ENCODE measurements at places on chromosomes 6 and 20. TPM values are rescaled to one million over a fixed set of nuclear protein-coding genes. Genes with fewer than 3 reads are reported as not detected.
A peak's percentile ranks its signal among the peaks of the same experiment; 100 is the strongest.

DNA sequence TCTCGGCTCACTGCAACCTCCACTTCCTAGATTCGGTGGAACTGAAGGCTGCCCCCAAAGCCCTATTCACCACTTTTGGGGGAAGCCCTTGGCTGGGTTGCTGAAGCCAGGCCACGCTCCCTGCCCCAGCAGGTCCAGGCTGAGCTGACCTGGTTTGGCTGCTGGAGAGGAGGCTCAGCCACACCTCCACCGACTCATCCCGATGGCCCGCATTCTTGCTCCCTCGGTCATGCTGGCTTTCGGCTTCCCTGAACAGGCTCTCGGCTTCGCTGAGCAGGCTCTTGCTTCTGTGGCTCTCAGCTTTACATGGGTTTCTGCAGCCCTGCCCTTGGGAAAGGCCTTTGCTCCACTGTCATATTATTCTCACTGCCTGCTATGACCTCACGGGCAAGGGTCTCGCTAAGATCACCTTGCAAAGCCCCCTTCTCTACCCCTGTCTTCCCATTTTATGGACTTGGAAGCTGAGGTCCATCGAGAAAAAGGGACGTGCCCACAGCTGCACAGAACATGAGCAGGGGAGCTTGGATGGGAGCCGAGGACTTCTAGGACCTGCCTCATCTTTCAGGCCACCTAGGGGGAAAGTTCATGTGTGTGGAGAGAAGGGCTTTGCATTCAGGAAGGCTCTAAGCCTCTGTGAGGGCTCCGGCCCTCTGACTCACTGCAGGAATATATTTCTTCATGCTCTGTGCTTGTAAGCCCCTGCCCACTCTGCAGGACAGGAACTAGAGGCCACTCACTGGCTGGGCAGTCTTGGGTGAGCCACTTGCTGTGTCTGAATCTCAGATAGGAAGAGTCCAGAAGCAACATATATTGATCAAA, 15.6 kb downstream of the ARHGAP40 start:
- DNase-seq: no peak

DNA sequence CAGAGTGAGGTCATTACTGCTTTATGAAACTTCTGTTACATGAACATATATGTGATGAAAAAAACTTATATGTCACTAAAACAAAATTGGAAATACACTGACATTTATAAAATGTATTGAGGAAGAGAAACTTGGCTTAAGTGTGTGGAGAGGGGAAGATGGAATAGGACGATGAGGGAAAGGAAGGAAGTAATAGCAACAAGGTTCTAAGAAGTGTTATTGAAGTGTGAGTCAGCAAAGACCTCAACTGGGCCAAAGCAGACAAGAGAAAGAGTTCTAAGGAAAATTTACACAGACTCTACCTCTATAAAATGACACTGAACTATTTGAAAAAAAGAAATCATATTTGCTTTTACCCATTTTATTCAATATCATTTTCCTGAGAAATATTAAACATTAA, 38.3 kb downstream of the SNX3 start:
- peak; percentile 39 for DNase-seq

GRCh38 chr20:49276961-49277785, 684 bp downstream of the ZNFX1 start:
- no peak for DNase-seq

DNA sequence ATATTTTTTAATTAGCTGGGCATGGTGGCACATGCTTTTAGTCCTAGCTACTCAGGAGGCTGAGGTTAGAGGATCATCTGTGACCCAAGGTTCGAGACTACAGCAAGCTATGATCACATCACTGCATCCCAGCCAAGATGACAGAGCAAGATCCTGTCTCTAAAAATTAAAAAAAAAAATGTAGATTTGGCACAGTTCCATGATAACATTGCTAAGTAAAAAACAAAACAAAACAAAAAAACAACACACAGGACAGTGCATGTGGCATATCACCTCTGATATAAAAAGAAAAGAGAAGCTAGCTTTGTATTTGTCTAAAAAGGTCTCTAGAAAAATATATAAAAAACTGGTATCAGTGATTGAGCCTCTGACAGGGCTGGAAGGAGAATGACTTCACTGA, 24.6 kb downstream of the RNF24 start:
- no peak for DNase-seq

Gene KCNK16
- not detected for total RNA-seq

Gene GSTA5
- not detected for total RNA-seq

GRCh38 chr6:150038202-150039062, 13.1 kb upstream of the RAET1L start:
- no peak for DNase-seq

- no peak for DNase-seq
These were observed 15.7 kb upstream of the CGA start for GRCh38 chr6:87110636-87111035.

Gene ADGB
- not detected for total RNA-seq

- no peak for DNase-seq
These were observed 42.3 kb downstream of the STK38 start for GRCh38 chr6:36504982-36505381.

GRCh38 chr6:37127961-37128862, 41.7 kb upstream of the PIM1 start:
- peak; percentile 77 for DNase-seq

DNA sequence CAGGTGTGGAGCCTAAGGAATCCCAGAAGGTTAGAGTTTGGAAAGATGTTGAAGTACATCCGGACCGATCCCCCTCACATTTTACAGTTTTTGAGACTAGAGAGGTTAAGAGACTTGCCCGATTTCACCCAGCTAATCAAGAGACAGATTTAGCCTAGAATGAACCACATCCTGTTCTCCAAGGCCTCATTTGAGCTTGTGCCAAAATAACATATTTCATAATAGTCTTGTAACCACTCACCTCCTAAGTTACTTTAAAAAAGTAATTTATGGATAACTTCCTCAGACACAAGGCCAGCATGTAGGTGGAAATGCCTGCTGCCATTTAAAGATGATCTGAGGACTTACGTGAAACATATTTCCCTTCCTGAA, 39.8 kb upstream of the ARHGAP18 start:
- peak; percentile 83 for DNase-seq

DNA sequence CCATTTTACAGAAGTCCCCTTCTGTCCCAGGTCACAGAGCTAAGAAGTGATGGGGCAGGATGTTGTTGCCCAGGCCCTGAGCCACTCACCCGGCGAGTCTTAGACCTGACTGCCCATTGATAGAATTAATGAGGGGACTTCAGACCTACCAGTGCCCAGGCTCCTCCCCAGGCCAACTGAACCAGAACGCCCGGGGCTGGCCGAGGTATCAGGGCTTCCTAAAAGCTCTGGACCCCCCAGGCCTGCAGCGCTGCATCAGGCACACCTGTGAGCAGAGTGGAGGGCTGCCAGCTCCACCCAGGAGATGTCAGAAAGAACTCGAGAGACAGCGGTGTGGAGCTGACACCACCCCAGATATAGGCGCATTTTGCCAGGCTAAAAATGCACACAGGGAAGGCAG, 3.5 kb downstream of the GPR31 start:
- DNase-seq: no peak

Gene SLC17A3
- total RNA-seq: not detected

Gene RBM24
- 2.5 TPM for total RNA-seq

GRCh38 chr6:55239099-55239498, 64.8 kb downstream of the HCRTR2 start:
- DNase-seq: peak; percentile 62

DNA sequence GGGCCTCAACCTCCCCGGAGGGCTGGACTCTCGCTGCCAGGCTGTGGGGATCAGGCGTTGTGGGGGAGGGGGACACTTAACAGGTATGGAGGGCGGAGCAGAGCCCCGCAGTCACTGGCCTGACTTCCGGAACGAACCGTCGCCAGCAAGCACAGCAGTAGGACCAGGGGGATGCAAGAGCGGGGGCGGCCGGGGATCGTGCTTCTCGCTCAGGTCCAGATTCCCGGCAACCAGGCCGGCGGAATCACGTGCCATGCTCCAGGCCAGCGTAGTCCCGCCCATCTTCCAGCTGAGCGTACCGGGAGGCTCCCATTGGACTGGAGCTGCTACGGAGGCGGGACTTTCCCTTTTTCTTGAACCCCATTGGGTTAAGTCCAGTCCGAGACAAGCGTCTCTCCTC, 10.0 kb upstream of the POU5F1 start:
- DNase-seq: peak; percentile 82

DNA sequence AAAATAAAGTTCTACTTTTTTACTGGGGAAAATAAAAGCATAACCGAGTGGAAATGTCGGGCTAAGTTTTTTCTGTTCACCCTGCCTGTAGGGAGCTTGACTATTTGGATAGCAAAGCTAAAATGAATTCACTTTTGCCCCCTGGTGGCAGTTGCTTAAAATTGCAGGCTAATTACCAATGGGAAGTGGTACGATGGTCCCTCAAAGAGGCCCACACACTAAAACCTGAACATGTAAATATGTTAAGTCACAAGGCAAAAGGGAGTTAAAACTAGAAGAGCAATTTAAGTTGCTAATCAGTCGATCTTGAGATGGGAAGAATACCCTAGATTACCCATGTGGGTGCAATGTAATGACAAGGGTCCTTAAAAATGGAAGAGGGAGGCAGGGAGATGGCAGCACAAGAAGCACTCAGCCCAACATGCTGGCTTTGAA, 916 bp upstream of the SUN5 start:
- peak; percentile 12 for DNase-seq

Gene MMP24
- total RNA-seq: 0.17 TPM

Gene TDRD6
- total RNA-seq: 0.33 TPM

Gene HCK
- not detected for total RNA-seq

Gene KCNB1
- total RNA-seq: under 0.01 TPM

DNA sequence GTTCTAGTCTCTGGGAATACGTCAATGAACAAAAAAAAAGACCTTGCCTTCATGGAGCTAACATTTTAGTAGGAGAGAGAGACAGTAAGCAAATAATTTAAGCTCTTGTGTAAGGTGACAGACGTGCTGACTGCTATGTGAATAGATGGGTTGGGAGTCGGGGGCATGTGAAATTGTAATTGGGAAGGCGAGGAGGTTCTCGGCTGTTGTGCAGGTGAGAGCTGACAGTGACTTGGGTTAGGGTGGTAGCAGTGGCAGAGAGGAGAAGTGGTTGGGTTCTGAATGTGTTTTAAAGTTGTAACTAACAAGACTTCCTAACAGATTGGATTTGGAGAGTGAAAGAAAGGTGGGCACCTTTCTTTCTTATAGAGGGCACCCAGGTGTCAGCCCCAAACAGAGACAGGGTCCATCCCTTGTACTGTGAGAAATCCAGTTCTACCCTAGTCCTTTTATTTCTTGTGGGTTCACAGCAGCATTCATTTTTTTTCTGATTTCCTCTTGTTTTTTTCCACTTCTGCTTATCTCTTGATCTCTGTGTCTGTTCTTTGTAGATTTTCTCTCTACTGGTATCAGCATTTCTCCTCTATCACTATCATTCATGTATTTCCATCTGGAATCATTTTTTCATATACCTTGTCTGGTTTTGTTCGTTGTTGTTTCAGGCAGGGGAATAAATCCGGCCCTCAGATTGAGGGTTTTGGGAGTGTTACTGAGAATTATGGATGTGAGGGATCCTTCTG, 15.4 kb upstream of the MYLK2 start:
- no peak for DNase-seq

Gene TRIM31
- not detected for total RNA-seq

DNA sequence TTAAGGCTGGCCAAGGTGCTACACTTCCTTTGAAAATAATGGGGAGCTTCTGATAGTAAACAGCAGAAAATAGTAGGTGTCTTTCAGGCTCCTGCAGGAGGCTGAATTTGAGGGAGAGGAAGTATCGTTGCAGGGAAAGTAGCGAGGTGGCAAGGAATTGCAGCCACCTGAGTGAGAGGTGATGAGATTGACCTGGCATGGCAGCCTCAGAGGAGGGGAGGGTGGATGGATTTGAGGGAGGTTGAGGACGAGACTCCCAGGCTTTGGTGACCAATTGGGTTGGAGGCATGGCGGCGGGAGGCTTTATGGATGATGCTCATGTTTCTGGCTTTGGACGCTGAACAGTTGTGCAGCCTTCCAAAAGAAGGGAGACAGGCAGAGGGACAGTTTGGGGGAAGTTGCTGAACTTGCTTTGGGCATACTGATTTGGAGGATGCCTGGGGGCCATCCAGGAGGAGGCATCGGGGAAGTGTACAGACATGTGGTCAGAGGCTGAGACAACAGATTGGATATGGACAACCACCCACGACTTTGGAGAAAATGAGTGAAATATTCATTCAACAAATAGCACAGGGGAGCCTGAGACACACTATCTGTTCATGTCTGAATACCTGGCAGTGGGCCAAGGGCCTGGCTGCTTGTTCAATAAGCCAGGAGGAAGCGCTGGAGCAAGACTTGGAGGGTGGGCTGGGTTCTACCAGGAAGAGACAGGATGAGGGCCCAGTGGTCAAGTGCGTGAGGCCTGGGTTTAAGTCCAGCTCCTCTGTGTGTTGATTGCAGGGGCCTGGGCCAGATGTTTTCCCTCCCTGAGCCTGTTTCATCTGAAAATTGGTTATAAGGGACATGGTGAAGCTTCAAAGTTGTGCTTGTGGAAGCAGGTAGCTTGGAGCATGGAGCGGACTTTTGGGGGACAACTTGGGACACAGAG, 113.2 kb downstream of the CEBPB start:
- peak; percentile 84 for DNase-seq

- peak; percentile 88 for DNase-seq
These were observed 44.3 kb downstream of the KHDC1L start for GRCh38 chr6:73180763-73181619.

GRCh38 chr6:43718387-43719105, 31.0 kb upstream of the MRPS18A start:
- DNase-seq: no peak

GRCh38 chr6:109531446-109531845, 48.4 kb upstream of the ZBTB24 start:
- no peak for DNase-seq

GRCh38 chr20:37096415-37097041, 731 bp upstream of the RBL1 start:
- DNase-seq: no peak

DNA sequence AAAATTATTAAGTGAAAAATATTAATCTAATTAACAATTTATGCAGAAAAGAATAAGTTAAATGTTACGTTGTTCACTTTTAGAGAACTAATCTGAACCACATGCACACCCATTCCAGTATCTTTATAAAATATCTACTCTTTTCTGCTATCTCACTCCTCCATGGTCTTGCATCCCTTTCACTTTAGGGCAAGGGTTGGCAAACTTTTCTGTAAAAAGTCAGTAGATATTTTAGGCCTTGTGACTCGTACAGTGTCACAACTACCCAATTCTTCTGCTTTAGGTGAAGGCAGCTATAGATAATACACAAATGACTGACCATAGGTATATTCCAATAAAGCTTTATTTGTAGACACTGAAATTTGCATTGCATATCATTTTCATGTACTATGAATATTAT, 39.7 kb upstream of the SUPT3H start:
- no peak for DNase-seq

GRCh38 chr6:132797951-132798868, at the start of gene SLC18B1:
SLC18B1 (minus strand) TSS chr6:132798637; CDS start chr6:132798456, 181 bp downstream.
- DNase-seq: peak; percentile 34

Gene SUMO4
- total RNA-seq: 1.0 TPM

Gene FLRT3
- 5.1 TPM for total RNA-seq

- DNase-seq: peak; percentile 14
These were observed 721 bp downstream of the KDM1B start for GRCh38 chr6:18155864-18156421.

Gene NRSN1
- not detected for total RNA-seq

DNA sequence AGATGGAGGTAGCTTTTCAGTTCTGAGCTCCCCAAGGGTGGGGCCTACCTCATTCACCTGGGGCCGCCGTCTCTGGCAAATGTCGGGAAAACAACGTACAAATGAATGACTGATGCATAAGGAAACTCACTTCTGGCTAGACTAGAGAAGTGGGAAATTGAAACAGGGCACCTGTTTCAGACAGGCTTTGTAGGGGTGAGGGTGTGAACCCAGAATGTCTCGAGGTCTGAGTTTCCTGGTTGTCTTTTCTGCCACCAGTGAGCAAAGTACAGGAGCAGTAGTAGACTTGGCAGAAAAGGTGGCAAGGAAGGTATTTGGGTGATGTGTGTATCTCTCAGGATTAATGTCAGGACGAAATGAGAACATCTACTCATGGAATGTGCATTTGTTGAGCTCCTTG, 308.5 kb downstream of the CLIC5 start:
- DNase-seq: no peak

Measured in fibroblast of lung (primary cell).